ENCODE measurements at places on chromosomes 6 and 20.
A peak's percentile ranks its signal among the peaks of the same experiment; 100 is the strongest.

DNA sequence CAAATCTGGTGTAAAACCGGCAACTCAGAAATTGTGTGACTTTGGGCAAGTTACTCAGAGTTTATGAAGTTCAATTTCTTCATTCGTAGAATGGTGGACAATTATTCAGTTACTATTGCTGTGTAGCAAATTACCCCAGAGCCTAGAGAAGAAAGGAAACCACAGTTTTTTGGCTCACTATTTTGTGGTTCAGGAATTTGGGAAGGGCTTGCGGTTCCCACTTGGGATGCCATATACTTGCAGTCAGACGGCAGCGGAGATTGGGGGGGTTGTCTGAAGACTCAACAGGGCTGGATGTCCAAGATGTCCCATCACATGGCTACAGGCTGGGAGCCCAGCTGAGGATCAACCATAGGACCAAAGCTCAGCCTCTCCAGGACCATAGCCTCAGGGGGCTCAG is 108.1 kb downstream of the PCSK2 start:
- no peaks in the 10 kb centered on the region for H3K4me1 ChIP-seq
- no peak overlapping the region for H3K4me3 ChIP-seq
- no peak overlapping the region for H3K27ac ChIP-seq
- H3K27me3 ChIP-seq: no peaks in the 10 kb centered on the region
- no peaks in the 10 kb centered on the region for H3K36me3 ChIP-seq

- no peaks in the 10 kb centered on the region for H3K4me1 ChIP-seq
- H3K4me3 ChIP-seq: no peak overlapping the region
- H3K27me3 ChIP-seq: no peaks in the 10 kb centered on the region
- peak; percentile 34 for DNase-seq
- H3K27ac ChIP-seq: no peak overlapping the region
Measured at GRCh38 chr20:13261460-13262301, 40.6 kb downstream of the ISM1 start.

- no peaks in the 10 kb centered on the region for H3K36me3 ChIP-seq
- peak within 1 kb of the TSS; percentile 47 for H3K27ac ChIP-seq
- peak; percentile 5 for DNase-seq
- H3K27me3 ChIP-seq: no peaks in the 10 kb centered on the region
Measured at GRCh38 chr6:128882991-128883611, at the start of gene LAMA2. Gene LAMA2 (plus strand): TSS chr6:128883138. CDS start chr6:128883246, 108 bp downstream.

GRCh38 chr20:63737695-63737944 is 1.2 kb downstream of the LIME1 start:
- H3K27ac ChIP-seq: no peak overlapping the region
- peaks cover 30% of the 10 kb centered on the region for H3K4me1 ChIP-seq
- peaks cover 60% of the 10 kb centered on the region for H3K36me3 ChIP-seq
- H3K27me3 ChIP-seq: no peaks in the 10 kb centered on the region

DNA sequence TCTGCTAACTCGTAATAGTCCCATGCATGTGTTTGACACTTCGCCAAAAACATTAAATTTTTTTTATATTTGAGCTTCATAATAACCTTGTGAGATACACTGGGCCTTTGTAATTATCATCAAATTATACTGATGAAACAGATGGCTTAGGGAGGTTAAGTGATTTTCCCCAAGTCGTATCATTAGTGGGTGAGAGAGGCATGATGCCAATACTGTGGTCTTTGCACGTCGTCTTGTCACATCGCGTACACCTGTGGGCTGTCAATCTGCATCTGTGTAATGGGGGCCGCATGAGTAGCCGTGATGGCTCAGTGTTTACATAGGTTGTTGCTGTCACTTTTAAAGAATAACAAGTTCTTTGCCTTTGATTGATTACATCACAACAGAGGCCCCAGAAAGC is 1.7 kb downstream of the PRL start:
- H3K36me3 ChIP-seq: no peaks in the 10 kb centered on the region
- no peaks in the 10 kb centered on the region for H3K27me3 ChIP-seq
- no peak overlapping the region for H3K4me3 ChIP-seq
- no peak overlapping the region for H3K27ac ChIP-seq
- H3K4me1 ChIP-seq: no peaks in the 10 kb centered on the region

DNA sequence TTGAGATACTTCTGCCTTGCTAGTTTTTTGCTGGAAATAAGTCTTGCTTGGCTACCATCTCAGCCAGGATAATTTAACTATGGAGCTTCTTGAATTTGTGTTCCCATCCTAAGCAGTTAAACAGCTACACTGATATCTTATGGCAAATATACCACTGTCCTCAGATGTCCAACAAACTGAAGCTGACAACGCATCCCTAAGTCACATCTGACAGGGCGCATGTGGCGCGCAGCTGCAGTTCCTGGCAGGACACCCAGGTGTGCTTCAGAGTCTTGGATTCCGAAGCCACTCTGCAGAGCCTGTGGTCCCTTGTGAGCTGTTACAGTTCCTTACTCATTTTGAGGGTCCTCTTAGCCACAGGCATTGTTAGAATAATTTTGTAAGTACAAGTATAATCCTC is 127.9 kb downstream of the WDR27 start:
- no peak for DNase-seq
- H3K4me1 ChIP-seq: no peaks in the 10 kb centered on the region
- H3K27me3 ChIP-seq: no peaks in the 10 kb centered on the region
- no peaks in the 10 kb centered on the region for H3K36me3 ChIP-seq

- no peaks in the 10 kb centered on the region for H3K4me1 ChIP-seq
- no peak overlapping the region for H3K4me3 ChIP-seq
- H3K27ac ChIP-seq: peak overlapping the region; percentile 63
- no peak for DNase-seq
Measured at GRCh38 chr6:30508890-30509736, 19.8 kb downstream of the HLA-E start.

GRCh38 chr6:33710296-33711121 is 991 bp downstream of the UQCC2 start:
- no peaks in the 10 kb centered on the region for H3K4me1 ChIP-seq
- no peaks in the 10 kb centered on the region for H3K27me3 ChIP-seq
- DNase-seq: no peak
- H3K4me3 ChIP-seq: peak overlapping the region; percentile 69

- peaks cover 21% of the 10 kb centered on the region for H3K36me3 ChIP-seq
- H3K4me3 ChIP-seq: no peak overlapping the region
- no peaks in the 10 kb centered on the region for H3K27me3 ChIP-seq
- peak overlapping the region; percentile 51 for H3K27ac ChIP-seq
- DNase-seq: no peak
- H3K4me1 ChIP-seq: no peaks in the 10 kb centered on the region
Measured at GRCh38 chr6:13787137-13787536, 27.2 kb downstream of the MCUR1 start.

DNA sequence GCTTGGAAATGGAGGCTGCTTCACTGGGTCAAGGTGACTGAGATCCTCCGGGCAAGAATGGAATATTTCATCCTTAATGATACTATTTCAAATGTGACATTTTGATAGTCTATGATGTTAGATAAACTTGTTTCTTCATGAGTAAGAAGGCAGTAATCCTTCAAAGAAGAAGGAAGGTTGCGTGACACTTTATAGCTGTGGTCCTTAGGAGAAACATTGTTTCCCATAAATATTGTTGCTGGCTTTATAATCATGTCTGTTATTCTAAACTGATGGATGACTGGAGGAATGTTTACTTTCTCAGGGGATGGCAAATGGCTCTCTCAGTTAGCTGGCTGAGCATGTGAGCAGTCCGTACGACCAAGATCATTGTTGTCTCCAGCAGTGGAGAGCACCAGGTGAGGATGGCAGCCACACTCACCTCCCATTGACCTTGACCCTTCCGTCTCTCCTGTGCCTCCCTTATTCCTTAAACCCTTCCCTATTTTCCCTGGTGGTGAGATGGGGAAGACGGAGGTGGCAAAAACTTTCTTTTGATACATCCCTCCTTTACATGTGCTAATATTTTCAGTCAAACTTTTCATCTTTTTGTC is 171.2 kb upstream of the OLIG3 start:
- DNase-seq: no peak
- peaks cover 7% of the 10 kb centered on the region for H3K4me1 ChIP-seq
- no peaks in the 10 kb centered on the region for H3K27me3 ChIP-seq
- H3K4me3 ChIP-seq: no peak overlapping the region

- H3K4me3 ChIP-seq: peak overlapping the region; percentile 85
- H3K36me3 ChIP-seq: no peaks in the 10 kb centered on the region
- H3K27me3 ChIP-seq: no peaks in the 10 kb centered on the region
- H3K4me1 ChIP-seq: peaks cover 11% of the 10 kb centered on the region
Measured at GRCh38 chr6:82248273-82248735, 760 bp upstream of the IBTK start.

DNA sequence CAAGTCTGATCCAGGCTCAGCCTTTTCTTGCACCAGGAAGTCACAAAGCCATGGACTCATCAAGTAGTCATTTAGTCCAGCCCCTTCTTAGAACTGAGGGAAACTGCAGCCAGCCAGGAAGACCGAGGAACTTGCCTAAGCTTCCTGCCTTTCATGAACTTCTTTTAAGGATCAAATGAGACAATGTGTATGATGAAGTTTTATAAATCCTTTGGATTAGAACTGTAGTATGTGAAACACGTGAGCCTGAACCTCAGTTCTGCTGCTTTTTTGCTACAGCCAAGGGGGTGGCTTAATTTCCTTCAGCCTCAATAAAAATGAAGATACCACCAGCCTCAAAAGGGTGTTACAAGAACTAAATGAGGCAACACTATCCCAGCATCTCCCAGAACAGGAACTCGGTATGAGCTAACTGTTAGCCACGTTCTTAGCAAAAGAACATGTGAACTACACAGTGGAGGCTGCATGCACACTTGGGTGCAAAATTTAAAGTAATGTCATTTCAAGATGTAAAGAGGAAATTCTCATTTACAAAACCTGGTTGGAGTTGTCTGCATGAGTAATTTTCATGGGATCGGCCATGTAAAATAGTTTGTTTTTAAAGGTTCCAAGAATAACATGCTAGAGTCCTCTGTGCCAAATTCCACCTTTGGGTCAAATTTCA is 76.0 kb upstream of the TBC1D7 start:
- H3K27ac ChIP-seq: peak overlapping the region; percentile 64
- no peaks in the 10 kb centered on the region for H3K36me3 ChIP-seq
- H3K4me1 ChIP-seq: peaks cover 2% of the 10 kb centered on the region
- H3K27me3 ChIP-seq: no peaks in the 10 kb centered on the region

DNA sequence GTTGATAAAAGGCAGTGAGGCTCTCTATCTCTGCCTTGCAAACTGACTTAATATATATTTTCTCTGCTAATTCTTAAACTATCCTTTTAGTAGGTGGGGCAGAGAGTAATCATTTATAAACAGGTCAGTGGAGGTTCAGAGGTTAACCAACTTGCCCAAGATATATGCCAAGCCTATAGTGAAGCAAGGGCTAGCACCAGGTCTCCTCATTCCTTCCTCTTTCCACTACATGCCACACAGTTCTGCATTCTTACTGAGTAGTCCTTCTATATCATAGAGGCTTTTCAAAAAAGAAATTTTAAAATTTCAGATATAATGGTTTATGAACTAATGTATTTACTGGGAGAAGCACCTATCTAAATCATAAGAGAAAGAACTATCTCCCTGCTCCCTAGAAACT is 8.5 kb downstream of the ARG1 start:
- no peak overlapping the region for H3K27ac ChIP-seq
- H3K27me3 ChIP-seq: no peaks in the 10 kb centered on the region
- no peaks in the 10 kb centered on the region for H3K4me1 ChIP-seq
- H3K36me3 ChIP-seq: peaks cover 18% of the 10 kb centered on the region
- DNase-seq: no peak
- no peak overlapping the region for H3K4me3 ChIP-seq

- DNase-seq: no peak
- no peak overlapping the region for H3K4me3 ChIP-seq
- no peaks in the 10 kb centered on the region for H3K4me1 ChIP-seq
- H3K27me3 ChIP-seq: no peaks in the 10 kb centered on the region
- no peak overlapping the region for H3K27ac ChIP-seq
Measured at GRCh38 chr6:24229696-24230405, 103.8 kb downstream of the NRSN1 start.

GRCh38 chr6:27768556-27768955 is 143.6 kb downstream of the OR2B2 start:
- no peaks in the 10 kb centered on the region for H3K27me3 ChIP-seq
- no peak overlapping the region for H3K27ac ChIP-seq
- no peaks in the 10 kb centered on the region for H3K4me1 ChIP-seq
- H3K4me3 ChIP-seq: no peak overlapping the region
- DNase-seq: no peak

All from small intestine (tissue), 16 donors.